CD4-positive, alpha-beta T cell treated with Interleukin-15 for 4 hours (primary cell): ENCODE measurements at places on chromosomes 1 and 21.
A peak's percentile ranks its signal among the peaks of the same experiment; 100 is the strongest.

- no peak for DNase-seq
These were observed 52.6 kb downstream of the RUNX1 start for GRCh38 chr21:34996304-34997101.

GRCh38 chr1:67213164-67213563, 46.9 kb downstream of the IL23R start:
- DNase-seq, result no peak

- DNase-seq, result no peak
These were observed 1329.6 kb downstream of the KCNT2 start for GRCh38 chr1:195278644-195279043.

DNA sequence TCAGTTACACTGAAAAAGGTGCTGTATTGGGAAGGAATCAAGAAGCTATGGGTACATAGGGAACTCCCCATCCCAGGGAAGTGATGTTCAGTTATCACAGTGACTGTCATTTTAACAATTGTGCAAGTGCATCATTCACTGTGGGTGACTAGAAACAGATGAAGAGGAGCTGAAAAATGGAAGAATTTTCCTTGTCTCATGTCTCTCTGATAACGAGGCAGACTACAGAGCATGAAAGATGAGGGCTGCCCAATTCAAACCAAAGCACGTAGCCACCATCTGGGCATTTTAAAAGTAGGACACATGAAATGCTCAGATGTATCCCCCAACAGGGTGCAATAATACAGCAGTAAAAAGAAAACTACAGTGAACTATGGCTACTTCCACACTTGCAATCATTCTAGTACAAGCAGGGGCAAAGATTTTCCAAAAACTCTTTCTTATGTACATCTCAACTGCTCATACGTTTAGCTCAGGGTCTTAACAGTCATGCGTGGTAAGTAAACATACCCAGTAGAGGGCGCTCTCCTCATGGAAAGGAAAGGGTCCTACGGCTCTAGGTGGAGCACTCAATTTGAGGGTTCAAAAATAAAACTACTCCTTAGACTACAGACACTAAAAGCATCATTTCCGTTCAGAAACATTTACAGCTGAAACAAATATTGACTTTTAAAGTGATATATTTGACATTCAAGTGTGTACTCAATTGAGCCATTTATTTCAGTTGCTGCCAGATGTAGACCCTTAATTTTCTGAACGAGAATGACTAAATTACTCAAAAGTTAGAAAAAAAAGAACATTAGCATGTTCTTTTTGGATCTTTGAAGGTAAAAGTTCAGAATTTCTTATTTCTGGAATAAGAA, 143.2 kb downstream of the KCTD3 start:
- DNase-seq, result no peak

GRCh38 chr1:40692429-40692895, 958 bp downstream of the NFYC start:
- no peak for DNase-seq

DNA sequence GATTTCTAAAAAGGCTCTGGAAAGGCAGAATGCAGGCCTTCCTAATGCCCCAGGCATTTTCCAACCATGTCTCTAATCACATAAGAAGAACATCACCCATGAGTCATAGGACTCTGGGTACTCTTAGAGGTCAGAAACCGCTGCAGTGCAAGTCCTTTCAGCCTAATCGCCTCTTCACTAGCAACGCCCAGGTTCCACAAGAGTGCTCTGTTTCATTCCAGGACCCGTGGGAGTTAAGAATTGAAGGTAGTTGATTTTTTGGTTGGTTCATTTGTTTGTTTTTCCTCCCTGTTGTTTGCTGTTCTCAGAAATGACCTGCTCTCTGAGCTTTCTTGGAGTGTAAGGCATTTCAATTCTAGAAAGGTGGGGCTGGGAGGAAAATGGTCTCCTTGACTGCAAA, 123.2 kb downstream of the NR5A2 start:
- no peak for DNase-seq

DNA sequence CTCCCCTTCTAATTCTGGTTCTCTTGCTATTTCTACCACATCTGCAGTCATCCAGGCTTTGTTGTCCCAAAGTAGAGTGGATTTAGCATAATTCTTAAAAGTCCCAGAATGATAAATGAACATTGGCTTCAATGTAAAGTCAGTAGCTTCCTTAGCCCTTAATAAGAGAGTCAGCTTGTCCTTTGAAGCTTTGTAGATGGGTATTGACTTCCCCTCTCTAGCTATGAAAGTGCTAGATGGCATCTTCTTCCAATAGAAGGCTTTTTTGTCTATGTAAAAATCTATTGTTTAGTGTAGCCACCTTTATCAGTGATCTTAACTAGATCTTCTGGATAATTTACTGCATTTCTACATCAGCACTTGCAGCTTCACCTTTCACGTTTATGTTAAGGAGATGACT, 181.4 kb upstream of the B3GALT2 start:
- DNase-seq, result no peak

- DNase-seq, result no peak
These were observed 3.2 kb upstream of the NUAK2 start for GRCh38 chr1:205324781-205325180.

GRCh38 chr1:231776010-231776756, 149.6 kb downstream of the DISC1 start:
- DNase-seq, result no peak

- DNase-seq, result no peak
These were observed 182.0 kb downstream of the AGBL4 start for GRCh38 chr1:49841767-49842166.

- no peak for DNase-seq
These were observed 64.0 kb upstream of the CHRM3 start for GRCh38 chr1:239322369-239322768.

DNA sequence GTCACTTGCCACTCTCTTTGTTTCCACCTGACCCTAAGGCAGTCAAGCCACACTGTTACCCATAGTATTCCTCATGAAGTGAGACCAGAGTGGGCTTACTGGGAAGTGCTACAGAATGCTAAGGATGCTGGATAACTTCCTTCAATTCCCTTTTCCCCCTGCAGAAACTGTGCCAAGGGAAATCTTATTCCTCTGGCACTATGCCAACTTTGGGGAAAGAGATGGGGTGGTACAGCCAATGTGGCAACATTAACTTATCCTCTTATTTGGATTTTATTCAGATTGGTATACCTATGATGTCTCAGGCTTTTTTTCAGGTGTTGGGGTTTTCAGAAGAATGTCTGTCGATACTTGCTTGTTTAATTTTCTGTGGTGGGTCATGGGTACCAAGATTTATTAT, 599.4 kb upstream of the PBX1 start:
- DNase-seq, result no peak

DNA sequence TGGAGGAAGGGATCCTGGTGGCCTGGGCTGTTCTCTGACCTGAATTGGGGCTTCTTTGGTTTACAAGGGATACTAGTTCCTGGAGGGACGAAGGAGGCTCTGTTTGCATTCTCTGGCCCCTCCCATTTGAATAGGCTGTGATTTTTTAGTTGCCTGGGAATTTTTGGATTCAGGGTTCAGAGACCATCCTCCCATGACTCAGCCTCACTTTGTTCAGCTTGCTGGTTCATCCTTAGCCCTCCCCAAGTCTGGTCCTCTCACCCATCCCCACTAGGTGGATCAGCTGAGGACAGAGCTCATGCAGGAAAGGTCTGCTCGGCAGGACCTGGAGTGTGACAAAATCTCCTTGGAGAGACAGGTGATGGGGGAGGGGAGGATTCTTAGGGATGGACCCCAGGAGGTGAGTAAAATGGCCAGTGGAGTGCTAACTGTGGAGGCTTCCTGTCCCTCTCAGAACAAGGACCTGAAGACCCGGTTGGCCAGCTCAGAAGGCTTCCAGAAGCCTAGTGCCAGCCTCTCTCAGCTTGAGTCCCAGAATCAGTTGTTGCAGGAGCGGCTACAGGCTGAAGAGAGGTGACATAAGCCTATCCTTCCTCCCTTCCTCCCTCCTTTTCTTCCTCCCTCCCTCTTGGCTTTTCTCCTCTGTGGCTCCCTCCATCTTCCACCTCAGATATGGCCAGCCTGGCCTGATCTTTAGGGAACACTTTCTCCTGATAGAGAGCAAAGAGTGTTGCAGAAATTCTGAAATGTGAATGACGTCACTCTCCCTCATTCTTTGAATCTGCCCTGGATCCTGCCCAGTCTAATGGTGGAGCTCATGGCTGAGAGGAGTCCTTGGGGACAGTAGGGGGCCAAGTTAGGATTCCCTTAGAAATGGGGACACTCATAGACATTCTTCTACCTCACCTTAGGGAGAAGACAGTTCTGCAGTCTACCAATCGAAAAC, 4.5 kb upstream of the TUFT1 start:
- DNase-seq, result no peak

- DNase-seq, result no peak
These were observed 88.2 kb downstream of the TIAM1 start for GRCh38 chr21:31255896-31256295.

- peak; percentile 31 for DNase-seq
These were observed 911 bp downstream of the GNB1 start for GRCh38 chr1:1889847-1890505.

DNA sequence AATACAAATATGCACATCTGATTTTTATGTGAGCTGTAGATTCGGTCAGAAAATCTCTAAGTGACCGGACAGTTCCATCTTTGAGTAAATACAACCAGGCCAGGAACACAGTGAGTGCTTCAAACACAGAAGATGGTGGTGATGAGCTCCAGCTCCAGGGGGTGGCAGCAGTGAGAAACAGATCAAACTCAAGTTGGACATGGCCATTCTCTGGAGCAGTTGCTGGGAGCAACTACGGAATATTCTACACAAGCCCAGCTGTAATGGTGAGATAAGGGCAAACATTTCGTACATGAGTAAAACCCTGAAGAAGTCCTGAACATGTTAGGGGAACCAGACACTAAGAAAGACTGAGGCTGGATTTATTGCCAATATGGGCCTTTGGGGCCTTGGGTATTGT, 100.7 kb downstream of the BARHL2 start:
- no peak for DNase-seq

GRCh38 chr1:58784758-58785441, 1.1 kb upstream of the JUN start:
- peak; percentile 84 for DNase-seq

DNA sequence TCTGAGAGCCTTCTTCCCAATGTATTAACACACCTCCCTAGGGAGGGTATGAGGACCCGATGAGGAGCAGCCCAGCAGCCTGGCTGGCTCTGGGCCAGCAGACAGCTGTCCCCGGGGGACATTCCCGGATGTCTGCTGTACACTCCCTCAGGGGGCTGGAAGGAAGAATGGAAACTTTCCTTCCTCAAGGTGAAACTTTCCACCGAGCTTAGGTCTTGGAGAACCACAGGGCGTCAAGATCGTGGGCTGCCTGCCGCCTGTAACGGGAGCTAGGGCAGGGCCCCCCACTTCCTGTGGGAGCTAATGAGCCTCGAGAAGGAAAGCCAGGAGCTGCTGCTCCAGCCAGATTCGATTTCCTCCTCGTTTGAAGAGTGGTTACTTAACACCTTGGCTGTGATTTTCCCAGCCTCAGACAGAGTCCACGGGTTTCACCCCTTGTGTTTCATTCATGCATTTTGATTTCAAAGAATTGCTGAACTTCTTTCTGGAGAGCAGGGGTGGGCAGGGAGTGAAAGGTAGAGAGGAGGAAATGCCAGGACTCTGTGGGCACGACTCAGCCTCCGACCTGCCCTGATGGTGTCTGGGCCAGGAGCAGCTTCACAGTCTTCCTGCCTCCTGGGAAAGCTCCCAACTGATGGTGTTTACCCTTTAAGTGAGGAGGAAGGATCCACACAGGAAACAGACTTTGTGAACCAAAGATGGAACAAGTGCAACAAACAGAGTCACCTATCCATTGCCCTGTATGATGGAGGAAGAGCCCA, 29.7 kb downstream of the UBE2T start:
- no peak for DNase-seq

DNA sequence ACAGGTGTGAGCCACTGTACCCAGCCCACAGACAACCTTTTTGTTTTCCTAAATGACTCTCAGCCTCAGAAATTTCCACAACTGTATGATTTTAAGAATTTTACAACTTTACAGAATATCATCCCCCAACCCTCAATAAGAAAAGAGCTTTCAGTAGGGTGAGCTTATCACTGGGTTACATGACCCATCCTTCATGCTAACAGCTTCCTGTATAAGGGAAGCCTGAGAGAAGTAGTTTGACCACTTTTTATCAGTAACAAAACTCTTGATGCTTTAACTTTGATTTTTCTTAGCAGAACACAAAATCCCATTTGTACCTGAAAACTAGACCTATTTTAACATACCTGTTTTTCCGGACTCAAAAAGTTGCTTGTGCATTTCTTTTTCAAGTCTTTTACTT, 9.7 kb upstream of the MYBPHL start:
- DNase-seq, result no peak

GRCh38 chr1:241934201-241934848, 23.2 kb upstream of the BECN2 start:
- DNase-seq, result no peak

GRCh38 chr1:223041481-223041880, 101.6 kb downstream of the TLR5 start:
- DNase-seq, result no peak

GRCh38 chr1:186574926-186575325, 105.3 kb downstream of the PTGS2 start:
- no peak for DNase-seq

GRCh38 chr1:95309031-95309471, 75.0 kb downstream of the RWDD3 start:
- DNase-seq, result no peak

- DNase-seq, result no peak
These were observed 53.9 kb downstream of the NR5A2 start for GRCh38 chr1:200081151-200081968.

DNA sequence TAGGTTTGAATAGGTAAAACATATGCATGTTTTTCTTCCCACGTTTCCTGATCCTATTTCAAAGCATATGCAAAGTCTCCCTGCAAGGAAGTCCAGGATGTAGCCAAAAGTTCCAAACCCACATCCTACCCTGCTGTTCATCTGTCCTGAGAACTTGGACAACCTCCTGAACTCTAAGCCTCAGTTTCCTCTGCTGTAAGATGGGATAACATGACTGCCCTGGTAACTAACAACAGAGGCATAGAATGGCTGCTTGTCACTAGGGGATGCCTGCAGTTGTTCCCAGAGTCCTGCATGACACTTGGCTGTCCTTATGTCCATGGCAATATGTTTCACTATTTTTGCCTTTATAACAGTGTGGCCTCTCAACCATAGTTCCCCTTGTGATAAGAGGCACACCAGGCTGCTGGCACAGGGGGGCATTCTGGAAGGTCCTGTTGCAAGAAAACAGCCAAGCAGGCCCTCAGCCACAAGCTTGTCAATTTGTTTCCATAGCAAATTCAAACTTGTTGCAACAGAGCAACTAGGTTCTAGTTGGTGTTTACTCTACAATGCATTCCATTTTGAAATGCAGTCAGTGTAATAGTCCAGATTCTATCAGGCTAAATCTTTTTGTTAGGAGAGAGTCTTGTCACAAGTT, 1.5 kb upstream of the HDGF start:
- DNase-seq, result no peak
